ENCODE measurements at places on chromosomes 13 and 19.

- DNase-seq = peak; percentile 56
These were observed at the start of gene FARP1 for GRCh38 chr13:98142380-98143156. Gene FARP1 (plus strand): TSS chr13:98143094. CDS start chr13:98213243, 70,149 bp downstream.

DNA sequence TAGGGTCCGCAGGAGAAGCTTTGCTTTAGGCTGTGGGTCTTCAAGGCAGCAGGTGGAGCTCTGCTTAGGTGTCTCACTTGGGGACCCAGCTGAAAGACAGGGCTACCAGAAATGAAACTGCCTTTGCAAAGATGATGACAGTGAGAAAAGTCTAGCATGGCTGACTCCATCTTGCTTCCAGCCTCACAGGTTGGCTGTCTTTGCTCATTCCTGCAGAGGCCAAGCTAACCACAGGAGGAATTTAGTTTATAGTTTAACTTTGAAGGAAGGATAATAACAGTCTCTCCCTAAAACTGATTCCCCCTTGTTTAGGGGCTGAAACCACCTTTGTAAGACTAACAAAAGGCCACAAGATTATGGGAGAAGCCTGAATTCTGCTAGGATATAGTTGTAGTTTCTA lies 252.4 kb downstream of the UQCRFS1 start:
- no peak for DNase-seq

- DNase-seq = no peak
These were observed 6.1 kb downstream of the KDM4B start for GRCh38 chr19:4974880-4975469.

DNA sequence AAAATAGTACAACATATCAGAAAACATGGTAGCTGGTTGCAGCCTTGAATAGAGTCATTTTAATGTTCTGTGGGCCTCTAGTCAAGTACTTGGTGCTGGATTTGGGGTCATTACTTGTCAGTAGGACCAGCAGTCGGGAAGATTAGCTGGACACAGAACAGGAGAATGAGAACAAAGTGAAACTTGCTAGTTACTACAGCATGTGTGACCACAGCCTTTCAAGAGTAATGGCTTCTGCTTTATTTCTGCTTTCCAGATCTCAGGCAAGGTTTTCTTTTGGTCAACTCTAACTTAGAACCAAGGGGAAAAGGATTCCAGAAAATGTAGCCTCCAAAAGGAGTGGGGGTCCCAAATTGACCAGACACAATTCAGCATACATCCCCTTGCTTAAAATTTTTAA lies 17.1 kb upstream of the VWA8 start:
- no peak for DNase-seq

DNA sequence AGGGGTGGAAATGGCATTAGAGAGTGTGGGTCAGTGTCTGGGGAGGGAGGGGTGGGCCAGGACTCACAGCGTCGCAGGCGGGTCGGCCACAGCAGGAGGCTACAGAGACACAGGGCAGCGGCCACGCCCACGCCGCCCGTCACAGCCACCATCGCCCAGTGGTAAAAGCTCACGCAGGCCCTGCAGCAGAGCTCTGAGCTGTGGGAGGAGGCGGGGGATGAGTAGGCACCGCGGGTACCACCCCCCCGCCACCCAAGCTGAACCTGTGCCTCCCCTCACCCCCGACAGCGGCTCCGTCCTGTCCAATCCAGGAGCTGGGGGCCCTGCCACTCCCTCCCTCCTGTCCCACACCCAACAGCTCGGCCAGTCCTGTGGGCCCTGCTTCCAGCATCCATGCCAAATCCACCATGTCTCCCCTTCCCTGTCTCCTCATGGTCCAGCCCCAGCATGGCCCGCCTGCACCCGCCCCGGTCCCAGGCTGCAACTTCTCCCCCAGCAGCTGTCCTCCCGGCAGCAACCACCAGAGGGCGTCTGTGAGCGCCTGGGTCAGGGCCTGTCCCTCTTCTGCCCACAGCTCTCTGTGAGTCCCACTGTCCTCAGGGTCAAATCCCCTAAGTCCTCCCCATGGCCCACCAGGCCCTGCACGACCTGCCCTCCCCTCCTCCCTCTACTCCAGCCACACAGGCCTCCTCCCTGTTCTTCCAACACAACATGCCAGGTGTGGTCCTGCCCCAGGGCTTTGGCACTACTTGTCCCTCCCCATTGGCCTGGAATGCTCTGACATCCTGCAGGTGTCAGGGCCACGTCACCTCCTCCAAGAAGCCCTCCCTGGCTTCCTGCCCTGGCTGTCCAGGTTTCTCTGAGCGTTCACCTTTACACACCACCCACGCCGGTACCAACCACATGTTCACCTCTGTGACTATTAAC lies 6.0 kb downstream of the TEKTIP1 start:
- DNase-seq = peak; percentile 65

All from erythroblast (primary cell).